Large intestine (tissue), 12 donors: ENCODE measurements at places on chromosomes 7 and 10. TPM values are rescaled to one million over a fixed set of nuclear protein-coding genes. Genes with fewer than 3 reads are reported as not detected.

DNA sequence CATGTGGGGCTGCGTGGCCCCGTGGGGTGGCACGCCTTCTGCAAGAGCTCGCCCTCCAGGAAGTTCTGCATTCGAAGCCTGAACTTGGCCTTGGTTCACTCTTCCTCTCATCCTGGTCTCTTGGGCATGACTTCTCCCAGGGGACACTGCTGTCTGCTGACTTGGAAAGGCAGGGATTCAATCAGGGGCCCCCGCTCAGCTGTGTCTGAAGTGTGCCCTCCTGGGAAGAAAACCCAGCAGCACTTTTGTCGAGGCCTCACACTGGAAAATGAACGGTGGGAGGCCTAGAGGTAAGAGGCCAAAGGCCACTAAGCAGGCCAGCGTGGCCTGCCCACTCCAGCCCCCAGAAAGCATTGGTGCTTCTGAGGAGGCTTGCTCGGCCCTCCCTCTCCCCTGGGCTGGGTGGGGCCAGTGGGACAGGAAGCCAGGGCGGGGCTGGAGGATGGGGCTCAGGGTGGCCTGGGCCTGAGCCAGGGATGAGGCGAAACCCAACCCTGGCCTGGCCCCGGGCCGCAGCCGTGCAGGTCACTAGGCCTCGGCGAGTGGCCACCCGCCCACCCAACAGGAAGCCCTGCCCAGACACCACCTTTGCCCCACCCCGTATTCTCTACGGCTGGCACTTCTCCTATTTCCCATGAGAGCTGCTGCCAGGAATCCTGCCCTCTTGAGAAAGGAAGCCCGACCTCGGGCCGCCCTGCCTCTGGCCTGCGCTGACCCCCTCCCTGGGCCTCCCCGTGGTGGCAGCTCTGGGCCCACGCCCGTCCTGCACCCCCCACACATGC, 81.1 kb downstream of the ZMIZ1 start:
- no peak overlapping the region for H3K27ac ChIP-seq
- H3K4me1 ChIP-seq, result peaks cover 27% of the 10 kb centered on the region
- H3K27me3 ChIP-seq, result no peaks in the 10 kb centered on the region
- H3K36me3 ChIP-seq, result peaks cover 43% of the 10 kb centered on the region
- no peak overlapping the region for H3K4me3 ChIP-seq
- DNase-seq, result peak; percentile 53

- H3K4me1 ChIP-seq, result no peaks in the 10 kb centered on the region
- H3K27me3 ChIP-seq, result no peaks in the 10 kb centered on the region
- no peaks in the 10 kb centered on the region for H3K36me3 ChIP-seq
- no peak overlapping the region for H3K4me3 ChIP-seq
Observed at GRCh38 chr10:115971921-115972320, 301.1 kb downstream of the GFRA1 start.

GRCh38 chr10:73932620-73933112, 21.7 kb downstream of the PLAU start:
- H3K27me3 ChIP-seq, result no peaks in the 10 kb centered on the region
- H3K36me3 ChIP-seq, result no peaks in the 10 kb centered on the region
- no peak for DNase-seq
- H3K4me1 ChIP-seq, result peaks cover 21% of the 10 kb centered on the region
- H3K4me3 ChIP-seq, result no peak overlapping the region
- H3K27ac ChIP-seq, result no peak overlapping the region

- no peak overlapping the region for H3K4me3 ChIP-seq
- H3K36me3 ChIP-seq, result no peaks in the 10 kb centered on the region
- H3K27ac ChIP-seq, result no peak overlapping the region
- H3K27me3 ChIP-seq, result no peaks in the 10 kb centered on the region
- no peaks in the 10 kb centered on the region for H3K4me1 ChIP-seq
Observed at GRCh38 chr10:59099481-59099880, 77.0 kb upstream of the PHYHIPL start.

GRCh38 chr10:112360308-112361270, 13.3 kb upstream of the ACSL5 start:
- H3K36me3 ChIP-seq, result no peaks in the 10 kb centered on the region
- peak; percentile 28 for DNase-seq
- peak overlapping the region; percentile 86 for H3K27ac ChIP-seq
- H3K4me1 ChIP-seq, result peaks cover 56% of the 10 kb centered on the region
- H3K27me3 ChIP-seq, result no peaks in the 10 kb centered on the region

- H3K4me3 ChIP-seq, result peak overlapping the region; percentile 95
- DNase-seq, result no peak
- H3K4me1 ChIP-seq, result peaks cover 26% of the 10 kb centered on the region
- H3K36me3 ChIP-seq, result no peaks in the 10 kb centered on the region
Observed at GRCh38 chr7:73832806-73833205, 2.0 kb downstream of the CLDN4 start.

GRCh38 chr7:126959649-126960048, 293.1 kb downstream of the GRM8 start:
- no peak overlapping the region for H3K27ac ChIP-seq
- no peaks in the 10 kb centered on the region for H3K27me3 ChIP-seq
- H3K4me1 ChIP-seq, result no peaks in the 10 kb centered on the region
- no peak overlapping the region for H3K4me3 ChIP-seq
- H3K36me3 ChIP-seq, result no peaks in the 10 kb centered on the region

DNA sequence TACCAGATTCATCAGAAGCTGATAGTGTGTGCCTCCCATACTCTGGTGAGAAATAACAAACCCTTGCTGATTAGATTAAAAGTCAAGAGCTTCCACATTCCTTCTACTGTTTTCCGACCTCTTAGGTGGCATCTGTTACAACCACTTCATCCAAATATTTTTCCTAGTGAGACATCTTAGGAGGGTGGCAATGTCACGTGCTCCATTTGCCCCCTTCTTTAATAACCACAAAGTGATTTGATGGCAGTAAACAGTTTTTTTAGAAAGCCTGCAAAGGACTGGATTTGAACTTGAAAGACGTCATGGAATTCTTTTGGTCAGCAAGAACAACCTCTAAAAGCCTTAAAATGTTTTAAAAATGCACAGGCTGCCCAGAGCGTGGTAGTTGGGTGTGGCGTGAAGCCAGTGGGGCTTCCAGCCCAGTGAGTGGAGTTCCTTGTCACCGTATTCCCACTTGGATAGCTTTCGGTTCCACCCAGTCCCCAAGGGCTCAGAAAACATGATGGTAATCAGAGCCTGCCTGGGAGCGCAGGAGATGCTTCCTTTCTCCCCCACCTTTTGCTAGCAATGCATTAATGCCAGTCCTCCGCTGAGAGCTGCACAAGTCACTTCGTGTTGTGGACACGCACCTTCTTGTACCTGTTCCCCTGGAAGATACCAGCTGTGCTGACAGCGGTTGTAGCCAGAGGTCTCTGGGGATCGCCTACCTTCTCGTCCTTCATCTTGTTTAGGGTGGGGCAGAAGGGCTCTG, 256.4 kb downstream of the KIAA1217 start:
- H3K36me3 ChIP-seq, result no peaks in the 10 kb centered on the region
- no peaks in the 10 kb centered on the region for H3K27me3 ChIP-seq
- DNase-seq, result no peak
- H3K4me1 ChIP-seq, result peaks cover 33% of the 10 kb centered on the region
- peak overlapping the region; percentile 94 for H3K27ac ChIP-seq

DNA sequence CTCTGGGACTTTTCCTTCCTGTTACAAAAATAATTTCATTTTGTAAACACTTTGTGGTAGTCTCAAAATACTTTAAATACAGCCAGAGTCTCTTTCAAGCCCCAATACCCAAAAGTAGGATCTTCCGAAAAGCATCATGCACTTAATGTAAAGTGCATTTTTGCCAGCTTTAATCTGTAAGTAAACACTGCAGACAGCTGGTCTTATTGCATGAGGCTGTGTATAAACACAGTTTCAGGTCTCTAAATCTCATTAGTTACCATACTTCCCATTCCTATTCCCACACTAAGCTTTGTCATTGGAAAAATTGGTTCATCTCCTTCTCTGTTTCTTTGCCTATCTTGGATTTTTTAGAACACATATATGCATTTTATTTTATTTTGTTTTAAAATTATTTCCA, 87.6 kb upstream of the GNAI1 start:
- DNase-seq, result no peak
- H3K4me1 ChIP-seq, result no peaks in the 10 kb centered on the region
- H3K4me3 ChIP-seq, result no peak overlapping the region
- H3K27me3 ChIP-seq, result no peaks in the 10 kb centered on the region
- H3K36me3 ChIP-seq, result no peaks in the 10 kb centered on the region
- no peak overlapping the region for H3K27ac ChIP-seq

GRCh38 chr7:103499976-103500375, 54.0 kb upstream of the SLC26A5 start:
- no peaks in the 10 kb centered on the region for H3K27me3 ChIP-seq
- H3K4me1 ChIP-seq, result no peaks in the 10 kb centered on the region
- H3K4me3 ChIP-seq, result no peak overlapping the region
- no peaks in the 10 kb centered on the region for H3K36me3 ChIP-seq

GRCh38 chr10:131811630-131812403, 89.0 kb upstream of the PPP2R2D start:
- H3K36me3 ChIP-seq, result no peaks in the 10 kb centered on the region
- no peak overlapping the region for H3K27ac ChIP-seq
- H3K27me3 ChIP-seq, result no peaks in the 10 kb centered on the region
- H3K4me3 ChIP-seq, result no peak overlapping the region
- no peak for DNase-seq

GRCh38 chr7:7201578-7202374, 19.4 kb downstream of the C1GALT1 start:
- DNase-seq, result no peak
- H3K4me3 ChIP-seq, result no peak overlapping the region
- no peaks in the 10 kb centered on the region for H3K27me3 ChIP-seq
- H3K27ac ChIP-seq, result no peak overlapping the region
- no peaks in the 10 kb centered on the region for H3K4me1 ChIP-seq
- peaks cover 3% of the 10 kb centered on the region for H3K36me3 ChIP-seq

DNA sequence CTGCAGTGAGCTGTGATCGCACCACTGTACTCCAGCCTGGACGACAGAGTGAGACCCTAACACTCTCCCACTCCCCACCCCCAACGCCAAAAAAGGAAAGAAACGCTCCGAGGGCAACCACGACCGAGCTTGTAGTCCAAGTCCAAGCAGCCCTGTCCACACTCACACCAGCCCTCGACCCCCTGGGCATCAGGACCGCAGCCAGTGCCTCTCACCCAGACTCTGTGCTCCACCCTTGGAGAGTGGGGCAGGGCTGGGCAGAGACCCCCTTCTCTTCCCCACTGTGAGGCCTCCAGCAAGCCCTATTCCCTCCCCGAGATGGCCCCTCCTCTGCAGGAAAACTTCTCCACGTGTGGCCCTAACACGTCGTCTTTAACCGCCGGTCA, 82.6 kb downstream of the FOXL3 start:
- H3K27ac ChIP-seq, result peak overlapping the region; percentile 98
- no peak for DNase-seq
- H3K36me3 ChIP-seq, result no peaks in the 10 kb centered on the region
- H3K4me3 ChIP-seq, result peak overlapping the region; percentile 0
- peaks cover 80% of the 10 kb centered on the region for H3K4me1 ChIP-seq

- peaks cover 3% of the 10 kb centered on the region for H3K27me3 ChIP-seq
- H3K27ac ChIP-seq, result no peak overlapping the region
- no peaks in the 10 kb centered on the region for H3K4me1 ChIP-seq
- H3K4me3 ChIP-seq, result no peak overlapping the region
Observed at GRCh38 chr10:58173391-58173790, 94.3 kb downstream of the IPMK start.

The SEMA3E gene
- 0.82 TPM for polyA plus RNA-seq

The CALU gene
- 92.5 TPM for polyA plus RNA-seq

The SFMBT2 gene
- polyA plus RNA-seq, result 3.5 TPM

The CUZD1 gene
- 0.90 TPM for polyA plus RNA-seq

The GPR37 gene
- polyA plus RNA-seq, result 2.2 TPM

The XRCC2 gene
- polyA plus RNA-seq, result 6.0 TPM

The GGCT gene
- 64.6 TPM for polyA plus RNA-seq

The PRSS58 gene
- polyA plus RNA-seq, result not detected

The ASB10 gene
- not detected for polyA plus RNA-seq

The NME8 gene
- polyA plus RNA-seq, result 0.04 TPM
